Neural progenitor cell (in vitro differentiated cells): ENCODE measurements at places on chromosomes 11 and 22. TPM values are rescaled to one million over a fixed set of nuclear protein-coding genes. Genes with fewer than 3 reads are reported as not detected.

GRCh38 chr22:34993548-34993947 is 72.4 kb upstream of the ISX start:
- no peak for DNase-seq

- DNase-seq, result no peak
Observed at GRCh38 chr22:39030705-39031104, 9.8 kb downstream of the APOBEC3D start.

FAM227A gene
- total RNA-seq, result 17.8 and 32.7 TPM in 2 replicates

SHANK3 gene
- 0.65 and 3.6 TPM in 2 replicates for total RNA-seq

OR51I1 gene
- 0.15 TPM in 1 of 2 replicates, not detected in the other for total RNA-seq
